ENCODE measurements at places on chromosomes 7 and 10.

GRCh38 chr10:98373260-98374040, 41.5 kb downstream of the PYROXD2 start:
- DNase-seq = no peak

DNA sequence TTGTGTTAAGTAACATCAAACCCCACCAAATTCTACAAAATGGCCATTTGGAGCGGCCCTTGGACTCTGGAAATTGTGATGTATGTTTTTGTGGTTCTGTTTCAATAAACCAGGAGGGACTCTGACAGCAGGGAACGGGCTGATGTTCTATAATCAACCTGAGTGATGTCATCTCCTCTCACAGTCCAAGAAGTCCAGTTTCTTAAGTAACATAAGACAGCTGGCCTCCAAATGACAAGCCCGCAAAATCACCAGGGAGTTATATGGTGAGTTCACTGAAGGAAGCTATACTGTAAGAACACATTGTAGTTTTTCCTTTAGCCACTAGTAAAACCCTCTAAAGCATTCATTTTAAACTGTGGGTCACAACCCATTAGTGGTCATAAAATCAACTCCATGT, 34.0 kb downstream of the GOT1 start:
- peak; percentile 65 for DNase-seq

DNA sequence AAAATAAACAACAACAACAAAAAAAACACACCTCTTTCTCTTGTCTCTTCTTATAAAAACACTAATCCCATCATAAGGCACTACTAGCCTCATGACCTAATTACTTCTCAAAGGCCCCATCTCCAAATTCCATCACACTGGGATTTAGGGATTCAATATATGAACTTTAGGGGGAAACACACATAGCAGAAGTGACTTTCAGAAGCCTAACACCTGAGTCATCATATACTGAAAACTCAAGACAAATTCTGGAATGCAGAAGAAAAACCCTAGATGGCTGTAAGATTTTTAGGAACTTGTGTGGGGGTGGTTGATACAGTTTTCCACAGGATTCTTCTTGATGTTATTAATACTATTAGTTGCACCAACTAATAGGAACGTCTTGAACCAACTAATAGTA, 33.7 kb upstream of the CSTF2T start:
- DNase-seq = peak; percentile 42

DNA sequence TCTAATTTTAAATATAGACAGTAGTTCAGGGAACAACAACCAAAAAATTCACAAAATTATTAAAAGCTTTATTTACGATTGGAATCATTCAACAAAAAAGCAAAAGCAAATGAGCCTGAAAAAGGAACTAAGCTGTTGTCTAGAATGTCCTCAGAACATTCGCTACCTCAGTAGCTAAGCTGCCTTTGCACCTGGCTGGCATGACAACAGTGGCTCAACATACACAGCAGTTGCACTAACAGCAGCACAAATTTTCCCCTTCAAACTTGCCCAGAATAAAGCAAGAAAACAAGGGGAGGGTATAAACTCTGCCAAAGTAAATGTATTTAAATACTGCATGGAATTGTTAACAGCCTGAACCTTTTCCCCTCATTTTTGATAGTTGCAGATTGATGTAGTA, 70.4 kb upstream of the GRID1 start:
- DNase-seq = no peak

GRCh38 chr7:37208528-37208927, 240.1 kb downstream of the ELMO1 start:
- DNase-seq = peak; percentile 29

GRCh38 chr7:143499246-143499645, 21.6 kb downstream of the TAS2R41 start:
- DNase-seq = no peak

- DNase-seq = no peak
These were observed 84.6 kb upstream of the NAMPT start for GRCh38 chr7:106369352-106369751.

GRCh38 chr10:128302808-128303207, 176.6 kb upstream of the MKI67 start:
- DNase-seq = no peak

DNA sequence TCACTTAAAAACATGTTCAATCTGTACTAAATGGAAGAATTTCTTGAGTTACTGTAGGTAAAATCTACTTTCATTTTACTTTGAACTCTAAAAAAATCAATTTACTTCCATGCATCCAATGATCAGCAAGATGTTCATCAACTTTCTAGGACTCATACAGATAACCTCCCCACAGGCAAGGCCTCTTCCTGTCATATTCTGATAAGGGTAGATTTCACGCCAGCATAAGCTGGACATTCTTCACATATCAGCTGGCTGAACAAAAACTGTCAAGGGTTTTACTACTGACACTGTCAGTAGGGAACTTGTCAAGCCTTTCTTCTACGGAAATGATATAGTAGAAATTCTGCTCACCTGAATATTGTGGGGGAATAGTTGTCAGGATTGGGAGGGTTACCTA, 244.9 kb downstream of the THSD7A start:
- DNase-seq = no peak

DNA sequence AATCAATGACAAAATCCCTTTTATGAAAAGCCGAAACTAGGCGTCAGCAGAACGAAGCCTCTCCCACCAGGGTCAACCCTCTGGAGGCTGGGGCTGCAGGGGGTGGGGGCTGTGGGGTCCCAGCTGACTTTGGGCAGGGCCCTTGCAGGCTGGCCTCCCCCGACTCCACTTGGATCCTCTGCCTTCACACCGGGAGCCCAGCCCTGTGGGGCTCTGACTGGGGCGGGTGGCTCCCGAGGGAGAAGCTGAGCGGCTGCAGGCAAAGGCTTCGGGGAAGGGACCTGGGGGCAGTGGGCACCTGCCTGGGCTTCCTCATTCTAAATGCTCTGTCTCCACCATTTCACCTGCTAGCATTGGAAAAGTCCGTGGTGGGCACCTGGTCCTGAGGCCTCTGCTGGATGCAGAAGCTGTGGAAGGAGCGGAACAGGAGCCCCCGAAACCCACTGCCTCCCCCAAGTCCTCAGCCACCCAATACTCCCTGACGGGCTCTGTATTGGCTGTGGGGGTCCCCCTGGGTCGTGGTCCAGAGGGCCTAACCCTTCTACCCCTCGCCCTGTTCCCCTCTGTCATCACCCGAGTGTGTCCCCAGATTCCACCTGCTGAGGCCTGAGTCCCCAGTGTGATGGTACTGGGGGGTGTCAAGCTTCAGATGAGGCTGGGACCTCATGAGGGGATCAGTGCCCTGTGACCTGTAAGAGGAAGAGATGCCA, 108.6 kb downstream of the DNAJB6 start:
- no peak for DNase-seq

DNA sequence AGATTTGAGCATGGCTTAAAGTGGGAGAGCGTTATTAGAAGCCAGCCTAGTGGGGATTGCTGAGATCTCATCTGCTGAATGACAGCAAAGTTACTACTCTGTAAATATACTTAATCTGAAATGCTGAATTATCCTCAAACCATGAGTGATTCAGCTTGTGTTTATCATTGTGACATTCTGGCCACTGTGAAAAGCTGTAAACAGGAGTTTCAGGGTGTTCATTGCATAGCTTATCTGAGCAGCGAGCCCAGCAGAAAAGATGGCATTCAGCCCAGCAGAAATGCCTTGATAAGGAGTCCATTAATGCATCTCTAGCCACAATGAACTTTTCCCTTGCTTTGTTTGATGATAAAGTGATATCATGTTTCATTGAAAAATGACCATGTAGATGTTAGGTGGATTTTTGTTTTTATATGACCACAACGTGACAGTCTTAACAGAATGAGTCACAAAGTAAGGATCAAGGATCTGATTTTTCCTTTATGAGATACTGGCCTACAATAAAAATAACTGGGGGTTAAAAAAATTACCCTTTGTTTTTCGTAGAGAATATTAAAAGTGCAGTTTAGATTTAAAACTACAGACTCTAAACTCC, 7.8 kb downstream of the TES start:
- DNase-seq = peak; percentile 76

DNA sequence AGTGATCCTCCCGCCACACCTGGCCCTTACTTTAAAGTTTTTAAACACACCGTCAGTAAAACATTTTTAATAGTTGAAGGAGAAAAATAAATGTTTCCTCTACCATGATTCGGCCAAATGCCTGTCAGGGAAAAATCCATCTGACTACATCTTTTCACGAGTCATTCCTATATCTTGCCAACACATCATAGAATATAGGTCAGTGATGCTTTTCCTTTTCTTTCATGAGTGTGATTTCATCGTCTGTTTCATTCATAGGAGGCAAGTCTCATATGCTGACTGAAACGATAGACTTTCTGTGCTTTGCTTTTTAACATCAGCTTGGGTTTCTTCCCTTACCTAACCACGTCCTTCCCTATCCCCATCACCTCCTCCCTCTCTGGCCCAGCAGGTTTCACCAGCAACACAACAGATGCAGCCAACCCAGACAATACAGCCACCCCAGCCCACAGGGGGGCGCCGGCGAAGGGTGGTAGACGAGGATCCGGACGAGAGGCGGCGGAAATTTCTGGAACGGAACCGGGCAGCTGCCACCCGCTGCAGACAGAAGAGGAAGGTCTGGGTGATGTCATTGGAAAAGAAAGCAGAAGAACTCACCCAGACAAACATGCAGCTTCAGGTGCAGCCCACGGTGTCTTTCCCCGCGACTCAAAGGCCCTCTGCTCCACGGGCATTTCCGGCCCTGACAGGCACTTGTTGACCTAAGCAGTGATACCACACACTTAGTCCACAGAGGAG, 149.2 kb downstream of the TRIL start:
- peak; percentile 39 for DNase-seq

DNA sequence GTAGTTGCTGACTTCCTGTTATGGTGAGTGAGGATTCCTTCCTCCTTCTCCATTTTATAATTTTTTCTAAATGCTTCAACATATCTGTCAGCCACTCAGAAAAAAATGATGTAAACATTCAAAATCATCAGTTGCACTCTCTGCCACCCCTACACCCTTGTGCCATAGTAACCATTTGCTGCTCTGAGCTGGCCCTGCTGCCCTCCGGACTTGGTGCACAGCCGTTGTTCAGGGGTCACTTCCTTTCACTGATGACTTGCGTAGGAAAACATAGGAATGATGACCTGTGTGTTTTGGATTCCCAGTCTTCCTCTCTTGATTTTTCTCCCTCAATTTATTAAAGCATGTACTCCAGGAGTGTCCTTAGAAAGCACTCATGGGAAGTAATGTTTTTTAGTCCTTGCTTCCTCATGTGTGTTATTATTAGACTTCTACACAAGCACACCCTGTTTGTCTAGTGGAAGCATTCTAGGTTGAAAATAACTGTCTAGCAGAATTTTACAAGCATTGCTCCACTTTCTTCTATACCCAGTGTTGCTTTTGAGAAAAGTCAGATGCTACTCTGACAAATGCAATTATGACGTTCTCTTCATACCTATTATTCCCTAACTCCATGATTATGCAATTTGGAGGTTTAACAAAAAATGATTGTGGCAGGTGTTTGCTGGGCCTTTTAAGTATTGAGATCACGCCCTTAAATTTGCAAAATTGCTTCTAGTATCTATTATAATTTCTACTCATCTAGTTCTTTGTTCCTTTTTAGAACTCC, 62.6 kb upstream of the MTPN start:
- no peak for DNase-seq

DNA sequence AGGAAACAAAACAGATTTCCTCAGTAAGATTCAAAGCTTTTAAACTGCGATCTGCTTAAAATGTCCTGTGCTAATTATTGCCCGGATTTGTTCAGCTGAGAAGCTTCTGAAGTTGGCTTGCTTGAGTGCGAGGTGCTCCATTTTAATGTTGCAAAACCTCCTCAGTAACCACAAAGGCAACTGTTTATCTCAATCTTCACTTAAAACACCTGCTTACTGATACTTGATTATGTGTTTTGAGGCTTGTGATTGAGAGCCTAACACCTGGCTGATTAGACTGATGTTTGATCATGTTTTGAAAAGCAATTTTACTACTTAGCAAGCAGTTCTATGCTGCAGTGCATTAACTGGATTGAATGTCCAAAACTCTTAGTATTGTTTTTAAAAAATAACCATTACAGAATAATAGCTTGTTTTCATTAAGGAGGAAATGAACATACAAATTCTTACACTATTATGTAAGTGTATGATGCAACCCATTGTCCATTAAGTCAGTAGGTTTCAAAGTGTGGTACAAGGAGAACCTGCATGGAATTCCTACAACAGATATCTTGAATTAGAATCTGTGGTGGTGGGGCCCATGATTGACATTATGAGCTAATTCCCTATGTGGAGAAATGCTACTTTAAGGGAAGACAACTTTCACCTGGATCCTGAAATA, 96.9 kb upstream of the FAM180A start:
- DNase-seq = no peak

GRCh38 chr7:25437308-25437707, 209.0 kb upstream of the NPVF start:
- DNase-seq = no peak

GRCh38 chr10:75197906-75198305, 12.7 kb upstream of the VDAC2 start:
- DNase-seq = no peak
